ENCODE measurements at places on chromosomes 4 and X.

DNA sequence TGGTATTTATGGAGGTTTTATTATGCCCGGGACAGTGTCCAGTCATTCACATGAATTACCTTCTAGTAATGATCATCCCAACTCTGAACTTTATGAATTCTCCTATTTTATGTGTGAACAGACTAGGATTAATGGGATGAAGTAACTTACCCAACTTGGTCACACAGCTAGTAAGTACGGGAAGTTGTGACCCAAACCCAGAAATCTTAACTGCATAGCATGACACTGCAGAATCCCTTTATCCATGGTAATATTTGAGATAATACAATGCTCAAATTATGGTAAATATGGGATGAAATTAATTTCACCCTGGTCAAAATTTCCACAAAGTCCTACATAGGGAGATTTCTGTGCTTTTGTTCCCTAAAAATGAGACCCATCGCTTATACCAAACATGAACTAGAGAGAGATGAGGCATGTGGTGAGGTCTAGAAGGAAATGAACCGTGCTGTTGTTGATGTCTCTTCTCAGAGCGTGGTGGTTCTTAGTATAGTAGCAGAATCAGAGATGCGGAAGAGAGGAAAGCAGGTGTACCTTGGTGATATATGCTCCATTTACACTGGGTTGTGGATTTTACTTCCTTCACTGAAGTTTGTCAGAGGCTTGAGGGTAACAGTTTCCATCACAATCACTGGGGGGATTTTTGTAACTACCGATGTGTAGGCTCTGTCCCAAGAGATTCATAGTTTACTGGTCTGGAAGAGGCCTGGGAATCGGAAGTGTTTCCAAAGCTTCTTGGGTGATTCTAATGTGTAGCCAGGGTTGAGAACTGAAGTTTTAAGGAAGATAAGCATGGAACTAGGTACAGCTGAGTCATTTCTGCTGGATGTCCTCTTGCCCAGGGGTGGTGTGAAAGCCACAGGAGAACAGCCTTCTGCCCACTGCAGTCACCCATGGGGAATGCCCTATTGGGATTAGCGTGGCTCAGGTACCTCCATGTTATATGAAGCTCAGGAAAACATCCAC lies 30.2 kb upstream of the FAM9C start:
- no peak for DNase-seq

- DNase-seq = no peak
Measured at GRCh38 chr4:163392328-163392727, 48.6 kb downstream of the NPY5R start.

GRCh38 chr4:183249854-183250253 lies 70.2 kb downstream of the CLDN22 start:
- no peak for DNase-seq

- DNase-seq = no peak
Measured at GRCh38 chr4:32884198-32884597, 2164.0 kb downstream of the PCDH7 start.

GRCh38 chrX:133985164-133985966 lies at the start of gene GPC3:
GPC3 (minus strand) TSS chrX:133985594.
- peak; percentile 17 for DNase-seq

GRCh38 chr4:36900446-36900987 lies 344.0 kb upstream of the NWD2 start:
- no peak for DNase-seq

GRCh38 chr4:157012296-157012695 lies 40.7 kb upstream of the PDGFC start:
- no peak for DNase-seq

GRCh38 chr4:28835501-28835900 lies 1884.7 kb upstream of the PCDH7 start:
- DNase-seq = no peak

DNA sequence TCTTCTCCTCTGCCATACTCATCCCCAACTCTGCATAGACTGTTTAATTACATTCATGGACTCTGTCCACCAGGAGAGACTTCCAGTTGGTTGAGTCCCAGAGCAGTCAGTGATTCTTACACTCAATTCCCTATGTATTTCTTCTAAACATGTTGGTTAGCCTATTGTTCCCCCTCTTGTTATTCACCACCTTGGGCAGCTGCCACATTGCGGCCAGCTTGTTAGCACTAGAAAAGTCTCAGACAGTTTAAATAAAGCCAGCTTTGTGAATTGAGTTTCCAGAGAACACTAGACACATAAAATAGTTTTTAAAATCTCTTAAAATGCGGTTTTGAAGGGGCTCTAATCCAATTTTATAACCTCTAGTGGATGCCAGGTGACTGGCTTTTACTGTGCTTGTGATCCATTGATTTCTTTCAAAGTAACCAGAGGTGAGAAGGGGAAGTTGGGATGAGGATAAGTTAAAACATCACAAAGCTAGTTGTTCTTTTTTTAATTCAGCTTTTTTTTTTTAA lies 827.7 kb downstream of the FSTL5 start:
- DNase-seq = no peak

DNA sequence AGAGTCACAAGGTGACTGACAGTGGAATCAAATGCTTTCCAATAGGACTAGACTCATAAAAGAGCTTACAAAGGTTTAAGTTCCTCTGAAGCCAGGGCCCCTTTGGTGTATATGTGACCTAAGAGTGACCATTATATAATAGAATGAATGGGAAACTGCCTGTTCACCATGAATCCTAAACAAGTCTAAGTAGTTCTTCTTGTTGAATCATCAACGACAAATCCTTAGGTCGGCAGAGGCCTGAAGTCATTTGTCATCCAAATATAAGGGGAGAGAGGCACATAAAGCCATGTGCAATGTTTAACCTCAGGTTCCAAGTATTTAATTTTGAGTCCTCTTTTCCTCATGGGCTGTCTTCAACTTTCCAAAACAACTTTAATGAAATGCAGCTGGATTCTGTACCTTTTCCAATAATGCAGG lies 122.4 kb downstream of the RASL11B start:
- no peak for DNase-seq

DNA sequence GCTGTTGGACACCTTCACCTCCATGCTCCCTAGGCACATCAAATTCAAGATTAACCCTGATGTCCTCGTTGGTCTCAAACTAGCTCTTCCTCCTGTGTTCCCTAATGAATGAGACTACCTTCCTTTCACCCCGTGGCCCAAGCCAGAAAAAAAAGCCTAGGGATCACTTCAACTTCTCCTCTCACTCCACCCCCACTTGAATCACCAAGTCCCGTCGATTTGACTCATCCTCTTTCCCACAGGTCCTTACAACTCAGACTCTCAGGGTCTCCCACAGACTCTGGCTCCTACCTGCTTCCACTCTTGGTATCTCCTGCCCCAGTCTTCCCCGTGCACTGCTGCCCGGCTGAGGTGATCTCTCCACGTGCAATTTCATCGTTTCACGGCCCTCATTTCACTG lies 8.5 kb downstream of the SLC25A43 start:
- DNase-seq = no peak

GRCh38 chr4:7959078-7959477 lies 19.4 kb upstream of the AFAP1 start:
- no peak for DNase-seq

DNA sequence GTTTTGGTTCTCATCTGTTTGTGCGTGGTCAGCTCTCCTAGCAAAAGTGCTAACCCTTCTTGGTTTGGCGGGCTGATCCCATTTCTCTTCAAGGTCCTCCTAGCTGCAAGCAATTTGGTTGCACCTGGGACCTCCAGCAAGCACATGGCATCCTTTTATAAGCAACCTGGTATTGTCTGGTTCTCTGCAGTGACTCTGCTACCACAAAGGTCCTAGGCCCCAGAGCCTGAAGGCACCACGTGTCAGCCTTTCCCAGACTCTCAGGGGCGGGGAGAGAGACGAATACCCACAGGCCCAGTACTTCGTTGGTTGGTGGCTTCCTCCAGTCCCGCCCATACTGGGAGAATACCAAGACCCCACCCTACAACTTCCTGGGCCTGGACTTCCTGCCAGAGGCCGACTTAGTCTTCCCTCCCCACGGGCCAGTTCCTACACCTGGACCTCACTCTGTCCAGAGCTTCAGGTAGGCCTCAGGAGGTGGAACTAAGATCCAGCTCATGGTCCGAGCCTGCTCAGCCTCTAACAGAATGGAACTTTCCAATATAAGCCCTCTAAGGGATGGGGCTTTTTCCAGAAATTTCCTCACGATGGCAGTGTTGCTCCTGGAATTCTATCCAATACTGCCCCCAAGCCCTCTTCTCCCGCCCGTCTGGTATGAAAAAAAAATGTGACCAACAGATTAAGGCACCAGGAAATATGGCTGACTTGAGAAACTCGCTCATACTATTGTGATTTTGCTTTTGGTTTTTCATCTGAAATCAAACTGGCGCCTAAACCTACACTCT lies 192.5 kb upstream of the STK26 start:
- no peak for DNase-seq

DNA sequence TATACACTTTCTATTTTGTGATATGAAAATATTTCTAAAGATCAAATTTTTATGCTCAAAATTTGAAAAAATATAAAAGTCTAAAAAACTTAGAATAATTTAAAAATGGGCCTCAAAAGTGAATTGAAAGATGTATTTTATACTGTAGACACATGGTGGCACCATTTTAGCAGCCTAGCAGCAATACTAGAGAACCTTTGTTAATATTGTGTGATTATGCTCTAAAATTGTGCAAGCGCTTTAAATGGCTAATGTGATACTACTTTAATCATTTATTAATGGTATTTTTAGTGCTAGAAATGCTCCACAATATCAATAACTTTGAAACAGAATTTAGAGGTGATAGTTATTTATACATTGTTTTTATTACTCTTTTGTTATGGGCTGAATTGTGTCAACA lies 3.7 kb upstream of the GUF1 start:
- DNase-seq = no peak

- no peak for DNase-seq
Measured at GRCh38 chr4:104630272-104630671, 135.6 kb upstream of the CXXC4 start.

DNA sequence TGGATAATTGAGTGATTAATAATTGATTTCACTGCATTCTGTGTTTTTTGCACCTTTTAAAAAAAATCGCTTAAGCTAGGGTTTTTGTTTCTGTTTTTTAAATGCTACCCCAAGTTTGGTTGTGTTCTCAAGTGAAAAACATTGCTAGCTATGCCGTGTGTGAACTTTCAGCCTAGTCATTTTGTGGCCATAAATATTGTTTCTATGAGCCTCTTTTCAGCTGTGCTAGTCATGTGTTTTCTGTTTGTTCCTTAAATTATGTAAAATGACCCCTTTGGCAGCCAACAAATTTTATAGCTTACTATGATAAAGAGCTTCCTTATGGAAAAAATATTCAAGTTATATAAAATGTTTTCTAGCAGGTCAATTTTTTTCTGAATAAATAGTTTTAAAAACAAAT lies 59.1 kb downstream of the GALNT7 start:
- no peak for DNase-seq

- no peak for DNase-seq
Measured at GRCh38 chr4:71268166-71268565, 70.7 kb upstream of the SLC4A4 start.

DNA sequence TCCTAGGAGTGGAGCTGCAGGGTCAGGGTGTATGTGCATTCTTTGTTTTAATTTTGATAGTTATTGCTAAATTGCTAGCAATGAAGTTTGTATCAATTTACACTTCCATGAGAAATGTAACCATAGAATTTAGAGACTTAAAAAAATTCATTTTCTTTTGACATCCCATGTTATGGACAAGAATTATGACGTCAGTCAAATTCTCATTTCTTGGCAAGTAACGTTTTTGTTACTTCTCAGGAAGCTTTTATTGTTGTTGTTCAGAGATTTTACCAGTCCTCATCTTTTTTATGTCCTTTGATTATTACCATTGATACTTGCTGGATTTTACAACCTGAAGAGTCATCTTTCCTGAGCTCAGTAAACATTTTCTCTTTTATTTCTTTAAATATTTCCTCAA lies 417.5 kb upstream of the ARX start:
- no peak for DNase-seq

- no peak for DNase-seq
Measured at GRCh38 chr4:61786211-61786610, 586.1 kb downstream of the ADGRL3 start.

- no peak for DNase-seq
Measured at GRCh38 chr4:96471956-96472867, 632.3 kb downstream of the PDHA2 start.

DNA sequence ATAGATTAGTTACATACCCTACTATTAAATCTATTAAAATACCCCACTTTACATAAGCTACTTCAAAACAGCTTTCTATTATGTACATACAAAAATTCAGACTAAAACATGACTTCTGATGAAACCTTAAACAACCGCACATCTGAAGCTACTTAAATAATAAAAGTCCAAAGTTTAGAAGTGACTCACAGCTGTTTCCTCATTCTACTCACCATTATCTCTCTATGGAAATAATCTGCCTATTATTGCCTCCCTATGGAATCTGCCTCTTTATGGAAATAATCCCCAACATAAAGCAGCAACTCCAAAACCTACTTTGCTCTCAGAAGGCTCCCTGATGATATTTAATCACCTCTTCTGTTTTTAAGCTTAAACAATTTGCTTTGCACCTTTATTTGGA lies 15.7 kb upstream of the BANK1 start:
- no peak for DNase-seq

DNA sequence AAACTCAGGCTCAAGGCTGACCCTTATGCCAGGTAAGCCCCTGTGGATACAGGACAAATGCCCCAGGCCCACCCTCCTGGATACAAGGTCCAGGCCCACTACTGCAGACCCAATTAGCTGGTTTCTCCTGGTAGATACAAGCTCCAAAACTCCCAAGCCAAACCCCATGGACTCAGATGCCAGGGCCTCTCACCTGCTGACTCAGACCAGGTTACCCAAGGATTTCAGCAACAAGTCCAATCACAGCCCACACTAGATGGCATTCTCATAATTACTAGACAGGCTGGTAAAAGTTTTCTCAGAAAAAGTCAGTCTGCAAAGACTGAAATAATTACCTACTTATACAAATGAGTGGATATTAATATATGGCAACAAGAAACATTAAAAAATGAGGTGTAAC lies 87.0 kb downstream of the KLF8 start:
- DNase-seq = no peak

DNA sequence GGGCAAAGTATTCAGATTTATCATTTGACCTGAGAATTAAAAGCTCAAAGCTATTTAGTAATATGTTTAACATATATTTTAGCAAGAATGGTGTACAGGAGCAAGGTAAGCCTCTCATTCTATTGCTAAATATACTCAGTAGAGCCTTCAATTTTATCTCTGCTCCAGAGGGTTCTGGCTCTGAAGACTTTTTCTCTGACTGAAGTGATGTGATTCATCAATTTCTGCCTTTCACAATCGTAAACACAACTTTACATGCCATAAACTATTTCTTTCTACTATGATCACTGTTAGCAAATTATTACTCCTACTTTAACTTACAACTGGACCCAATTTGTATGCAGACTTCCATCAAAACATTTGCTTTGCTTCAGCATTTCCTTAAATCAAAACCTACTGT lies 315.0 kb upstream of the NDST4 start:
- DNase-seq = no peak

- DNase-seq = no peak
Measured at GRCh38 chrX:53166103-53166502, 58.9 kb downstream of the KDM5C start.

DNA sequence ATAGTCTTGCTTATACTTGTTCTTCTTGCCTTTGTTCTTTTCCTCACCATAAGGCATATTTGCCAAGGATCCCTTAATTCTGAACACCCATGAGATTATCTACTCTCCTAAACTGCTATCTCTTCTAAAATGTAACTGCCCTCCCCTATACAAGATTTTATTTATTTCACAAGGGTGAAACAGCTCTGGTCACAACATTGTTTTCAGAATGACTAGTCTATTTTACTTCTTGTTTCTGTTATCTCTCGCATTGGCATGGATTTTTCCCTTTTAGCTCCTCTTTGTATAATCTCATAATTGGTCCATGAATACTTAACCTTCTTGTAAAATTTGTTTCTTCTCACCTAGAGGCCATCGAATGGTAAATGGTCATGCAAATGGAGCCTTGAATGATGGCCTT lies 17.2 kb upstream of the COL25A1 start:
- DNase-seq = no peak

Data from D721Med (cell line).